Activated B cell treated with CpG ODN at 0.5 μM for 24 hours (primary cell): ENCODE measurements at places on chromosomes 3 and 15.
A peak's percentile ranks its signal among the peaks of the same experiment; 100 is the strongest.

GRCh38 chr3:46666453-46666845 lies 27.0 kb downstream of the ALS2CL start:
- no peak for DNase-seq

GRCh38 chr3:125200731-125201139 lies 11.8 kb downstream of the SLC12A8 start:
- DNase-seq, result no peak

DNA sequence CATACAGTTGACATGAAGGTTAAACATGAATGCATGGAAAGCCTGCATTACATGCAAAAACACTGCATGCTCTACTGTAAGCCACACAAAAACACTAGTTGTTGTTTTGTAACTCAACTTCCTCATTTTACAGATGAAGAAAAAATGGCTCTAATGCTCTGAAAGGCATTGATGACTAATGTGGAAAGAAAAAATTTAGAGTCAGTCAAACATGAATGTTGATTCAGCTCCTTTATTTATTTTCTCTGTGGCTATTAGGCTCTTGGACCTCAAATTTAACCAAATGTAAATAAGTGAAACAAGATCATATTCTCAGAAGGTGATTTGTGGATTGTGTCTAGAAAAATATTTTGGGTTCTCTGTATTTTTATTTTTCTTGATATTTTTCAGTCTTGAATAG lies 336.7 kb upstream of the ZNF717 start:
- no peak for DNase-seq

GRCh38 chr3:7421065-7421464 lies 560.1 kb downstream of the GRM7 start:
- no peak for DNase-seq

DNA sequence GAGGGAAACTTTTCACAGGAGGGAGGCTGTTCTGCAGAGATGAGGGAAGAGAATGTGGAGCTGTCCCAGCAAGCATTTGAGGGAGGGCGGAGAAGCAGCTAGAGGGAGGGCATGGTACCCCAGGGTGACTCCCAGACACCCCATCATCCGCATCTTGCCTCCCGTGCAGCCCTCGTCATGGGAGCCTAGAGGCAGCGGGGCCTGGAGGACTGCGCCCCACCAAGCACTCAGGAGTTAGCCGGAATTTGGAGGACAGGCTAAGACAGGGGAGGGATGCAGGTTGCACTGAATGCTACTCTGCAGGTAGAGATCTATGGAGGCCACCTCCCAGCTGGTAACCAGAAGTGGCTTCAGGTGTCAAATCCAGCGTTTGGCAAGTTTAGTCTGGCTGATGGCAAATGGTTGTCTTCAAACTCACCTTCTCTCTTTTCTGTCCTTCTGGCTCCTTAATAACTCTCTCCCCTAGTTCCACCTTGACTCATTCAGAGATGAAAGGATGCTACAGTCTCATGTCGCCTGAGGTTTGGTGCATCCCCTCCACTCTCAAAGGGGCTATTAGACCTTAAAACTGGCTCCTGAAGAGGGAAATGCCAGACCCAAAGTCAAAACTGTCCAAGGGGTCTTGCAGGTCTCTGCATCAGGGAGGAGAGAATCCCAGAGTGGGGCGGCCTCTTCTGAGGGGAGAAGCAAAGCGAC lies 155.9 kb upstream of the TLE3 start:
- DNase-seq, result peak; percentile 7

DNA sequence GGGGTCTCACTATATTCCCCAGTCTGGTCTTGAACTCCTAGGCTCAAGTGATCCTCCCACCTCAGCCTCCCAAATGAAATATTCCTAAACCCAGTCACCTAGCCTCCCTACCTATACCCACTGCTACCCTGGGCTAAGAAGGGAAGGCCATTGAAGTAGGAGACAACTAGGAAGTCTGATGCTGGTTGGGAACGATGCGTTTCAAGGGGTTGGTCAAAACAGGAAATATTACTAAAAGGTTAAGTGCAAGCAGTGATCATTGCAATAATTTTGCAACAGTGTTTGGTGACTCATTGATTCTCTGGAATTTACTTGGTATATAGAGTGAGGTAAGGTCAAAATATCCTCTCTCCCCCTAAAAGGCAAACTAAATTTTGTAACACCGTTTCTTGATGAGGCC lies 4.6 kb upstream of the UQCRC1 start:
- DNase-seq, result no peak

- DNase-seq, result no peak
Observed at GRCh38 chr3:10594915-10595314, 89.5 kb upstream of the ATP2B2 start.

GRCh38 chr3:181860235-181860634 lies 148.5 kb downstream of the SOX2 start:
- DNase-seq, result no peak

DNA sequence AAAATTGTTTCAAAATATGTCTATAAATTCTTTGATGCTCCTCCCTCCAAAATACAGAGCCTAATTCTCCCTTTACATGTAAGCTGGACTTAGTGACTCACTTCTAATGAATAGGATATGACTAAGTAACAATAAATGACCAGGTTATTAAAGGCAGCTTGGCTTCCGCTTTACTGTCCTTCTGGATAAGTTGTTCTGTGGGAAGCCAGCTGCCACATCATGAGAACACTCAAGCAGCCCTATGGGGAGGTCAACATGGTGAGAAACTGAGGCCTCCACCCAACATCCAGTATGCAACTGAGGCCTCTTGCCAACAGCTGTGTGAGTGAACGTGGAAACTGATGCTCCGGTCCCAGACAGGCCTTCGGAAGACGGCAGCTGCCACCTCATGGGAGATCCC lies 247.3 kb upstream of the CHRM5 start:
- no peak for DNase-seq

DNA sequence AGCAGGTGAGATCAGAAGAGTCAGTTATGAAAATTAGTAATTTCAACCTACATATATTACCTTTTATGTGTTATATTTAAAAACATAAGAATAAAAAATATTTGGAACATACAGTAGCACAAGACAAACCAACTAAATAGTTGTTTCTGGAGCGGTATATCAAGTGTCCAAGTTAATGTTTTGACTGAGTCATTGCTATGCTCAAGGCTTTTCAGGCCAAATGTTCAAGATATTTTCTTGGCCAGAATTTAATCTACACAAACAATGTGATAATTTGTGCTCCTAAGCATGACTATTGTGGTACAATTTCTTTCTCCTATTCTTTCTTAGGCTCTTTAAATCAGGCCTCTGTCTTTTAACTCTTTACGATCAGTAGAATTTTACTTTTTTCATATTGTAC lies 412.4 kb downstream of the RAP2B start:
- no peak for DNase-seq

- DNase-seq, result no peak
Observed at GRCh38 chr3:51830836-51831385, 30.5 kb upstream of the IQCF2 start.

- DNase-seq, result no peak
Observed at GRCh38 chr15:22958487-22959280, 21.5 kb downstream of the CYFIP1 start.

DNA sequence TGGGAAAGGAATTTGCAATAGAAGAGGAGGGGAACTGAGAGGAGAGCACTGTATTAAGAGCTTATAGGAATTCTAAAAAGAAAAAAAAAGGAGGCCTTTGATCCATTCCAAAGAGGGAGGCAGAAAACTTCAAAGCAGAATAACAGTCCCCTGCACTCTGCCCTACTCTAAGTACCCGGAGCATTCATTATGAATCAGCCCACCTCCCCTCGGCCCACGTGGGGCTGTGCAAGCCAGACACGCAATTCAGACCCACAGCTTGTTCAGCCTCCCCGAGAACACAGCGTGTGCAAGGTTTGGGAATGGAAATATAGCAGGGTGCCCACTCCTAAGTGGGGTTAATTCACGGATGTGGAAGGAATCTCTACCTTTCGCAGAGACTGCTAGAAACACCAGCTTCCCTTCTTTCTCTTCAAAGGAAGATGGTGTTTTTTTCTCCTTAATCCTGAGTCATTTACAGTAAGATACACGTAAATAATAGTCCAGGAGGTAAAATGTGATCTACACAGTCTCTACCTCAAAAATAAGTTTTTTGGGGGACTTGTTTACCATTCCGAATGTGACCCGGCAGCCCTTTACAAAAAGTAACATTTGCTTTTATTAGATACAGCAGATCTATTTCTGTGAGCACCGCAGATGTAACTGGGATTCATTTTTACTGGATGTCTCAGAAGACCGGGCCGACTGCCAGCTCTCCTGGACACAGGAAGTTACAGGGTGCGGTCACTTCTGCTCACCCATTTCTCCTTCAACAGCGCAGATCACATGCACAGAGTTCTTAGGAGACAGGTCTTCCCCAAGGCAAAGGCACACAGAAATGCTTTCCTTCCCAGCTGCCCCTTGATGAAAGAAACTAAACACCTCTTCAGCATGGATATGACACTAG lies 768.5 kb upstream of the CFAP20DC start:
- no peak for DNase-seq

DNA sequence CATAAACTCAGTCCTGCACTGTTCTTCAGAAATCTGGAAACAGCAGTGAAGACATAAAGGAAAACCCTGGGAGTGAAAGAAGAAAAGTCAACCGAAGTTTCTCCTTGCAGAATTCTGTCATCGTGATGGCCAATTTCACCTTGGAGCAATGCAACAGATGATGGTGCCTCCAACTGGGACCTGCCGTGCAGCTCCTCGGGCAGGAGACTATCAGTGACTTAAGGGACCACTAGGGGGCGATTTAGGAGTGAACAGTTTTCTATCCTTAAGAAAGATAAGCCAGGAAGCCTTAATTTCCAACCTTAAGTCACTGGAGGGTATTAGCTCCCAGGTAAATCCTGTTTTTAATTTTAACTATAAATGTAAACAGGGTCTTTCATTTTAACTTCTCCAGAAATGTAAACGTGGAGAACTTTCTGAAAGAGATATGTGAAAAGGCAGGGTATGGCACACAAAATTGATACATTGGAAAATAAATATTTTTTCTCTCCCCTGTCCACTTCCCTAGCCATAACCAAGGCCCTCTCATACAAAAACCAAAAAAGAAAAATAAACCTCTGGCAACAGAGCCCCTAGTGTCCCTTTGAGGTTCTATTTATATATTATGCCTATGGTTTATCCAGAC lies 116.3 kb downstream of the PDZRN3 start:
- DNase-seq, result no peak

- no peak for DNase-seq
Observed at GRCh38 chr3:42205800-42206514, 60.0 kb downstream of the CCK start.

GRCh38 chr3:108569336-108569735 lies 19.9 kb downstream of the CIP2A start:
- DNase-seq, result no peak

GRCh38 chr3:17431004-17431403 lies 311.4 kb downstream of the TBC1D5 start:
- no peak for DNase-seq
